Stimulated activated CD8-positive, alpha-beta memory T cell treated with anti-CD3 and anti-CD28 coated beads, Interleukin-7, amount 100 ng/mL, for 48 hours (primary cell): ENCODE measurements at places on chromosomes 16 and 17.

DNA sequence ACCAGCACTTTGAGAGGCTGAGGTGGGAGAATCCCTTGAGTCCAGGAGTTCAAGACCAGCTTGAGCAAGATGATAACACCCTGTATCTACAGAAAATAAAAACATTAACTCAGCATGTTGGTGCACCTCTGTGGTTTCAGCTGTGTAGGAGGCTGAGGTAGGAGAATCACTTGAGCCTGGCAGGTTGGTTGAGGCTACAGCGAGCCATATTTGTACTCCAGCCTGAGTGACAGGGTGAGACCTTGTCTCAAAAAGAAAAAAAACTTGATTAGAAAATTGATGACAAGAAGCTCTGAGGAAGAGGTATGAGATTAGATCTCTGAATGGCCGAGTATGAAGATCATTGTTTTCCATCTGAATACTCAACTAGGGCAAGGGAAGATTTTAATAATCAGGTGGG, 31.0 kb downstream of the SCPEP1 start:
- no peak for DNase-seq

GRCh38 chr16:27202923-27203506, 311 bp upstream of the KDM8 start:
- peak; percentile 76 for DNase-seq

DNA sequence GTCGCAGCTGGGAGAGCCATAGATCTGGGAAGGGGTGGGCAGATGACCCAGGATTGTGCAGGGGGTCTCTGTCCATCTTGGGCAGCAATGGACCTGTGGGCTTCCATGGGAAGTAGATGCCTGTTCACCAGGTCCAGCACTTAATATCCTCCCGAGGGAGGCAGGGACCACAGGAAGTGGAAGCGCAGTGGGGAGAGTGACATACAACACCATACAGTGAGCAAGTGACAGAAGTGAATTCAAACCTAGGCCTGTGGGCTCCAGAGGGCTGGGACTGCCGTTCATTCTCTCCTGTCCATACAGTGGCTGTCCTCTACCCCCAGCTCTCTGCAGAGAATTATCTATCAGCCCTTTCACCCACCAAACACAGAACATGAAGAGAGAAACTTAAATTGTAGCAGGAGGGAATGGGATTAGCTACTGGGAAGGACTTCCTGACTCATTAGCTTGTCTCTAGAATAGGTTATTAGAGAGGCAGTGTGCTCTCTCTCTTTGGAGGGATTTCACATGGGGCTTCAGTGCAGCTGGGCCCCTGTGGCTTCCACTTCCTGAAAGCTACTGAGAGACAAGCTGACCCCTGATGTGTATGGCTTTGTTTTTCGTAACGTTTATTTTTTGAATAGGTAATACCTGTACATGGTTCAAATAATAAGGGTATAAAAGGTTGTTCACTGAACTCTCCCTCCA, 13.1 kb upstream of the SEZ6 start:
- DNase-seq = no peak

- DNase-seq = no peak
Measured at GRCh38 chr16:57252148-57252721, 7.2 kb downstream of the ARL2BP start.

DNA sequence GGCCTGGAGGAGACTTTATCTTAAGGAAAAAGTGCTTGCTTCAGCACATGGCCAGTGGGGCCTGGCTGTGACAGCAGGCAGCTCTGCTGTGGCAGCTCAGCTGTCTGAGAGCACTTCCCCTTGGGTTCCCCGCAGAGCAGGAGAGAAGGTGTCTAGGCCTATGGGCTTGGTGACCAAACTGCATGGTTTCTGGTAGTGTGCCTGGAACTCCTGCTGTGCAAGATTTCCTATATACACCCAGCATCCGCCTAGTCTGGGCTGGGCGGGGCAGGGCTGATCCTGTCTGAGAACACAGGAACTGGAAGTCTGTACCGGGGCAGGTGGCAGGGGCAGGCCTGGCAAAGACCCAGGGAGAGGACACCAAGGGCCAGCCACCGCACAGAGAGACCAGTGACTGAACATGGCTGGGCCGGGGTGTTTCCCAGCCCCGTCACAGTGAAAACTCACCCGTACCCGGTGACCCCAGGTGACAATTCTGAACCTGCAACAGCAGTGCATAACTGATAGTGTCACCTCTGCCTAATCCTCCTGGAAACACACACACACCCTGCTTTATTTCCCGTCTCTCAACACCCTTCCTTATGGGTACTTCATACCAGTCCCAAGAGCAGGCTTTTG, 39.3 kb downstream of the CHD9 start:
- no peak for DNase-seq

- no peak for DNase-seq
Measured at GRCh38 chr17:36934692-36935630, 2.3 kb upstream of the LHX1 start.

DNA sequence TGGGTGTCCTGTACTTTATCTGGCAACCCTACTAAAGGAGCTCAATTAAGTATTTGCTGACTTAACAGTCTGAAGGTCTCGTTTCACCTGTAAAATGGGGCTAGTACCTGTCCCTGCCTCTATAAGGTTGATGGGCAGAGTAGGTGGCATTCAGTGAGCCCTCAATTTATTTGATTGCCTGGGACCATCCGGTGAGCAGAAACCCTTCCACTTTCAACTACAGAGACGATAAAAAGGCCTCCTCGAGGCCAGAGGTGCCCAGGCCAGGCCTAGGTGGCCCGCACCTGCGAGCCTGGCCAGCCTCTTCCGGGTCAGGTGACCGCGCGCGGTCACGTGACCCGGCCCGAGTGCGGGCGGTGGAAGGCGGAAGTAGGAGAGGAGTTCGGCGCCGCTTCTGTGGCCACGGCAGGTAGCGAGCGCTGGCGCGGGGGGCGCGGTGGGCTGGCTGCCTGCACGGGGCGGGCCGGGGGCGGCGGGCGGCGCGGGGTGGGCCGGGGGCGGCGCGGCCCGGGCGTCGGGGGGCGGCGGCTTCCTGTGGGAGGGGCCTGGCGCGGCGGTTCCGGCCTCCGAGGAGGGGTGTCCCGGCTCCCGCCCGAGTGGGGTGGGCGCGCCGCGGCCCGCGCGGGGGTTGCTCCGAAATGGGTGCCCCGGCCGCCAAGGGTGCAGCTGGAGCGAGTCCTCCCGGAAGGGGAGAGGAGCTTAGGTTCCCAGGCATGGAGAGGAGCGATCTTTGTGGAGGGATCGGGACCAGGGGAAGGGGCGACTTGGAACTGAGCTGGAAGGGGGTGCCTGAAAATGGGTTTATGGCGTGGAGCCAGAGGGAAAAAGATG, at the start of gene WWP2:
WWP2 (plus strand) TSS at position 350 of the 831 bp plus-strand sequence. CDS start 24,679 bp downstream, outside the sequence.
- peak; percentile 62 for DNase-seq

DNA sequence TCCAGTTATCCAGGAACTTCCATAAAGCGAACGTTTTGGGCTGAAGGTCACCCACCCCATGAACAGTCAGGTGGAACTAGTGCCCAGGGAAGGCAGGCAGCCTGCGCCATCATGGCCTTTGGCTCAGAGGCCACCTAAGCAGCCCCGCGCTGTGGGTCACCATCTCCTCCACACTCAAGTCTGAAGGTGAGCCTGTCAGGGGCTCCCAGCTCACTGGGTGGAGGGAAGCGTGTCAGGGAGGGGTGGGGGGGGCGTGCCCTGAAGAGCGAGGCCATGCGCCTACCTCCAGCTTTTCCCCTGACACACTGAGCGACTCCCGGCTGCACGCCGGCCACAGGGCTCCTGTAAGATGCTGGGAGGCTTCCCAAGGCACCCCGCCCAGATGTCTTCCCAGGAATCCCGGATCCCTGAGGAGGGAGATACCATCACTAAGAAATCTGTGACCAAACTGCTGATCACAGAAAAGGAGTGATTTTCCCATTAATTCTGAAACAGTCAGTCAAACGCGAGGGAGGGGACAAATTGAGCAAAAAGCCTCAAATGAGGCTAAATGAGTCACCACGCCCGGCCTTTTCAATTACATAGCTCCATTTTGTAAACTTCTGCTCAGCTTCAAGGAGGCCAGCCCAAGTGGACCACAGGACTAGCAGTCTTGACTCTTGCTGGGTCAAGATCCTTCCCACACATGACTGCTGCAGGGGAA, 26.5 kb upstream of the SLC25A19 start:
- no peak for DNase-seq

DNA sequence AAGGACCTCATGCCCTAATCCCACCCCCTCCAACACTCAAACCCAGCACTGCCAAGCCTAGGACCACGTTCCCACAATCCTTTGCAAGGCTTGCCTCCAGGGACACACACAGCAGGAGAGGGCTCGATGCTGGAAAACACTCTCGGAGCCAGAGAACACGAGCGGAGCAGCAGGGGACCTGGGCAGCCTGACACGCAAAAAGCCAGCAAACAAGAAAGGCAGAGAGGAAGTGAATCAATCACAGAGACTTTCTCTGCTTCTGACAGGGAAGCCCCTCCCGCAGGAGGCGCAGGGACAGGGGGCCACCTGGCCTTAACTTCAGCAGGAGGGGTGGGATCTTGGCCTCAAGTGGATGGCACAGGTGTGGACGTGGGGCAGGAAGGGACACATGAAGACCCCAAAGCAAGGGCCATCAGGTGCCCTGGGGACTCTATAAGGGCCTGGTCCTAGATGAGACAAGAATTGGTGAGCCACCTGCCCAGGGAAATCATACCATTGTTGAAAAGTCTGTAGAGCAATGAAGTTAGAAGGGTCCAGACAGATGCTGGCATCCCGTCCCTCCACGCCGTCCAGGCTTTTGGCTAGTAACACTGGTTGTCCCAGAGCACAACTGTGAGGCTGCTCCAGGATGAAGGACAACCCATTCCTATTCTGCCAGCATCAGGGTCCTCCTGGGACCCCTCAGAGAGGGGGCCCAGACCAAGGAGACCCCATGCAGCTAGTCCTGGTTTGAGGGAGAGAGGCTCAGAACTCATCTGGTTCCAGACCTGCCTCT, 2.2 kb downstream of the SDK2 start:
- DNase-seq = no peak

DNA sequence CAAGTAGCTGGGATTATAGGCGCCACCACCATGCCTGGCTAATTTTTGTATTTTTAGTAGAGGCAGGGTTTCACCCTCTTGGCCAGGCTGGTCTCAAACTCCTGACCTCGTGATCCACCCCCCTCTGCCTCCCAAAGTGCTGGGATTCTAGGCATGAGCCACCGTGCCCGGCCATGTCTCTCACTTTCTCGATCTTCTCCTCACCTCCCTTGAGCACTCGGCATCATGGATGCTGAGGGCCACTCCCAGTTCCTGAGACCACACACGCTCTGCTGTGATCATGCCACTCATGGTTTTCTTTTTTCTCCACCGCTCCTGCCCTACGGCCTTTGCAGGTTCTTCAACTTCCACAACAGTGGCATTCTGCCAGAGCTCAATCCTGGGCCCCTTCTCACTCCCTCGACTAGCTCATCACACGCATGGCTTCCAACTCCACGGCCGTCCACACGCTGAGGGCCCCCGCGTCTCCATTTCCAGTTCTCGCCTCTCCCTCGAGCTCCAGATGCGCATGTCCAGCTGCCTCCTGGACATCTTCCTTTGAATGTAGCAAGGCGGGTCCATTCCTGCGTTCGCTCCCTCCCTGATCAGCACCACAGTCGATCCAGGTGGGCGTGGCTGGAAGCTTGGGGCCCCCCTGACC, 5.5 kb upstream of the NCBP3 start:
- no peak for DNase-seq

GRCh38 chr16:85928401-85928820, 29.4 kb downstream of the IRF8 start:
- no peak for DNase-seq

DNA sequence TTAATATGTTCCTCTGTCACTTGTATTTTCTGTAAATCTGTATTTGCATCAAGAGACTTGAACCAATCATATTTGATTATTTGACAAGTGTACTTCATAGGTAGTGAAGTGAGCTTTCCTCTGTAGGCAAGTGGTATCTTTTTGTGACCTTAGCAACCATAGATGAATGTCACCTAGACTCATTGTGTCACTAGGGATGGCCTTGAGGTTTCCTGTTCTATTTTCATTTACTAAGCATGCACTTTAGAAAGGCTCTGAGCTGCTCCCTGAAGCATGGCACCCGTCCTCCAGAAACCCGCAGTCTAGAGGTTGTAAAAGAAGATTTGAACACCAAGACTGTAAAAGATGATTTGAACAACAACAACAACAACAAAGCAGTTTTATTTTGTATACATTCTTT, 151.7 kb downstream of the PRKCB start:
- no peak for DNase-seq

DNA sequence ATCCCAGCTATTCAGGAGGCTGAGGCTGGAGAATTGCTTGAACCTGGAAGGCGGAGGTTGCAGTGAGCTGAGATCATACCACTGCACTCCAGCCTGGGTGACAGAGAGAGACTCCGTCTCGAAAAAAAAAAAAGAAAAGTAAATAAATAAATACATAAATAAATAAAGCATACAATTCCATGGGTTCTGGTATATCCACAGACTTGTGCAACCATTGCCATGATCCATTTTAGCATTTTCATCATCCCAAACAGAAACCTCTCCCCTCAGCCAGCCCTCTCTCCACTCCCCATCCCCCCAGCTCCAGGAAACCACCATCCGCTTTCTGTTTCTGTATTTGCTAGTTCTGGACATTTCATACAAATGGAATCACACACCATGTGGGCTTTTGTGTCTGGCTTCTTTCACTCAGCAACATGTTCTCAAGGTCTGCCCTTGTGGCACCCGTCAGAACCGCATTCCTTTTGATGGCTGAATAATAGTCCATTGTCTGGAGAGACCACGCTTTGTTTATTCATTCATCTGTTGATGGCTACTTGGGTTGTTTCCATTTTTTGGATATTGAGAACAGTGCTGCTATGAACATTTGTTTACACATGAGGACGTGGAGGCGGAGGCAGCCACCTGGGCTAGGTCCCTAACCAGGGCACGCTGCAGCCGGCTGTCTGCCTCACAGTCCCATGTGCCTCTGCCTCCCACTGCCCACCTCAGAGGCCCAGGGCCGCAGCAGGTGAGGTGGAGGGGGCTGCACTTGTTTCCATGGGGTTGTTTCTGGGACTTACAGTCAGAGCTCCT, 76.2 kb downstream of the NT5M start:
- DNase-seq = no peak

DNA sequence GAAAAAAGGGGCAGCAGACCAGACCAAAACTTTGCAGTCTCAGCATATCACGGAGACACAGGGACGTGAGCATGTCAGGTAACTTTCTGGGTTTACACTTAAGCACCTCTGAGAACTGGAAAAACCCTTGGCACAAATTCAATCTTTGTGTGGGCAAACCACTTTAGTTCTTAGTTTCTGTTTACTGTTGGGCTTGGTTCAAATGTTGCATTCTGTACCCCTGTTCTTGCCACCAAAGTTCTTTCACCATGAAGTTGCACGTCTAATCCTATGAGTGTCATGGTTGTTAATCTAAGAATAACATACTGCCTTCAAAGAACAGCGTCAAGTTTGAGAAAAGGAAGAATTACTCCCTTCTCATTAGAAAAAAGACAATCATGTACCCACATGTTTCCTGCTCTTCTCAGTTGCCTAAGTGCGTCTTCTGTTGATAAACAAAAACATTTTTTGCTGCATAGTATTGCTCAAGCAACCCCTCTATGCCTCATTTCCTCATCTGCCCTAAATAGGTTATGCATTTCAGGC, 11.6 kb downstream of the KRT33A start:
- no peak for DNase-seq

GRCh38 chr16:75226550-75227360, 8.0 kb downstream of the CTRB1 start:
- DNase-seq = no peak

GRCh38 chr16:8178271-8178670, 412.0 kb downstream of the TMEM114 start:
- DNase-seq = no peak

- no peak for DNase-seq
Measured at GRCh38 chr17:7656958-7657609, 6.4 kb downstream of the ATP1B2 start.

- peak; percentile 9 for DNase-seq
Measured at GRCh38 chr17:21213638-21214014, 335 bp downstream of the TMEM11 start.
